Activated naive CD4-positive, alpha-beta T cell treated with anti-CD3 and anti-CD28 coated beads, Interleukin-2, amount 50 U/mL, for 72 hours (primary cell): ENCODE measurements at places on chromosomes 1 and 21. TPM values are rescaled to one million over a fixed set of nuclear protein-coding genes. Genes with fewer than 3 reads are reported as not detected.

DDI2 gene
- 23.9 TPM for total RNA-seq

- DNase-seq: no peak
Observed at GRCh38 chr1:216599851-216600250, 123.4 kb downstream of the ESRRG start.

DNA sequence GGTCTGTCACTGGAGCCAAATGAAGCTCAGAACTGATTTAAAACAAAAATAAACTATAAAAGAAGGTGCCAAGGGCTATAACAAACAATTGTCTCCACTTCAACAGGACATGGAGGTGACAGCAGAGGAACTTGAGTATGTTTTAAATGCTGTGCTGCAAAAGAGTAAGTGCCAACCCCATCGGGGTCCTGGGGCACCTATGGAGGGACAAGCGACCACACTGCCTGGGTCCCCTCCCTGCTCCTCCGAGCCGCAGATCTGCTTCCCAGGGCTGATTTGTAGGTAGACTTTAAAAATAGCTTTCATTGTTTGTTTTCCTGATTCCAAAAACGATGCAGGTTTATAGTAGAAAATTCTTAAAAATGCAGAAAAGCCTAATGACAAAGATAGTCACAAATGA is 42.8 kb downstream of the CAPN9 start:
- no peak for DNase-seq

DNA sequence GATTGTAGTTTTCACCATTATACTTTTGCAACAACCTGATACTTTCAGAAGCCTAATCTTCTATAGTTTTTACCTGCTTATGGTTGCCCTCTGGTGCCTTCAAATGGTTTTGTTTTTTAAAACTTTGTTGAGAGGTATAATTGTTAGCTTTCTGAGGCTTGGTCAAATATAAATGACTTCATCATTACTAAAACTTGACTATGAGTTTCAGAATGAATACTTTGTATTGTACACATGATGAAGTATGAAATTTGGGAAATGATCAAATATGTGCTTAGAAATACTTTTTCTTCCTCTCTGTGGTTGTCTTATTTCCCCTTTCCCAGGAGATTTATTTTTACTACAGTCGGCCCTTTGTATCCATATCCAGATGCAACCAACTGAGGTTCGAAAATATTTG is 151.8 kb upstream of the B3GALT2 start:
- no peak for DNase-seq

- no peak for DNase-seq
Observed at GRCh38 chr1:33005838-33006421, 30.8 kb downstream of the AK2 start.

DNA sequence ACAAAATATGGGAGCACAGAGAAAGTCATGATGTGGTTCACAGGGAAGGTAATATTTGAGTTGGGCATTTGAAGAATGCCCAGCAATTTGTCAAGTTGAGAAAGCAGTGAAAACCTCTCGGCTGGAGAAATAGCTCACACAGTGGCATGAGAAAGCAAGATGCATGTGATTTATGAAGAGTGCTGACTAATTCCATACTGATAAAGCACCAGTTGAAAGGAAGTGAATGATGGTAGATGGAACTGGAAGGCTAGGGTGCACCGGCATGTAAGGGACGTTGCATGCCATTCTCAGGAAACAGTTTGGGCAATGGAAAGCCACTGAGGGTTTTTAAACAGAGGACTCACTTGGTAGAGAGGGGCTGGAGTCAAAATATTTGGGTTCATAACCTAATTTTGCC is 53.5 kb upstream of the MTF2 start:
- DNase-seq: no peak

- no peak for DNase-seq
Observed at GRCh38 chr1:96524100-96524499, 197.5 kb upstream of the PTBP2 start.

SNX7 gene
- 1.1 TPM for total RNA-seq

GRCh38 chr1:237672748-237673147 is 218.0 kb downstream of the ZP4 start:
- no peak for DNase-seq

GRCh38 chr1:155636397-155637153 is 26.6 kb downstream of the MSTO1 start:
- DNase-seq: no peak

DNA sequence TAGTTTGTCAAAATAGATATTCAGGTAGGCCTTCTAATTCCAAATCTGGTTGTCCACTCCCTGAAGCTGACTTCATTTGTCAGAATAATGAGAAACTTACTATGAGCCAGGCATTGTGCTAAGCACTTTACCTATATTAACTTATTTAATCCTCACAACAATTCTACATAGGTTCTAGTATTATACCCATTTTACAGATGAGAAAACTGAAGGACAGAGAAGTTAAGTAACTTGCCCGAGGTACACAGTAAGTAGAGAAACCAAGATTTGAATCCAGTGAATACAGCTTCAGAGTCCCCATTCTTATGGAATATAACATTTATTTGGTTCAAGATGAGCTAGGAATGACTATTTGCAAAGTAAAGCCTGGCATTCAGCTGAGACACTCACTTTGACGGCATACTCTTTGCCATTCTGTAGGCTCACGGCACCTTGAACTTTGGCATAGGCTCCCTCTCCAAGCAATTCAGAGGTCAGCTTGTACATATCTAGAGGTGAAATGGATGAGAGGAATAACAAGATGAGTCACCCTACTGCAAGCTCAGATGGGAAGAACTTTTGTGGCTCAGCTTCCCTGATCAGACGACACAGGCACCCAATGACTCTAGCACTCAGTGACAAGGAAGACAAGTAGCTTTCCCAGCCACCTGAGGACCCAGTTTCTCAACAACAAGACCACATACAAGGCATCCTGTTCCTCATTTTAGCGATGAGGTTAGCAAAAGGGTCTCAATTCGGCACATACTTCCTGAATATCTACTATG is 23.7 kb downstream of the MKNK1 start:
- no peak for DNase-seq

GRCh38 chr1:7220712-7221252 is 435.5 kb downstream of the CAMTA1 start:
- DNase-seq: no peak

DNA sequence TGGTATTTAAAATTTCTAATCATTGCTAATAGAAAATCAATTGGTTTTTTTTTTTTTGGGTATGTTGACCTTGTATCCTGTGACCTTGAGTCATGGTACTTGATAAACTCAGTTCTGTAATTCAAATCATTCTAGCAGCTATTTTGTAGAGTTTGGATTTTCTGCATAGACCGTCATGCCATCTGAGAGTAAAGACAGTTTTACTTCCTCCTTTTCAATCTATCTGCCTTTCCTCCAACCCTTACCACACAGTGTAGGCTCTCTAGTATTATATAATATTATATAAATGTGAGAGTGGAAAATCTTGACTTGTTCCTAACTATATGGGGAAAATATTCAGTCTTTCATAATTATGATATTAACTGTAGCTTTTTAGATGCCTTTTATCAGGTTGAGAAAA is 7.0 kb downstream of the TDRD5 start:
- DNase-seq: no peak

SYT14 gene
- total RNA-seq: not detected

GRCh38 chr1:46444466-46444865 is 45.2 kb upstream of the DMBX1 start:
- no peak for DNase-seq

OR6N1 gene
- not detected for total RNA-seq

DNA sequence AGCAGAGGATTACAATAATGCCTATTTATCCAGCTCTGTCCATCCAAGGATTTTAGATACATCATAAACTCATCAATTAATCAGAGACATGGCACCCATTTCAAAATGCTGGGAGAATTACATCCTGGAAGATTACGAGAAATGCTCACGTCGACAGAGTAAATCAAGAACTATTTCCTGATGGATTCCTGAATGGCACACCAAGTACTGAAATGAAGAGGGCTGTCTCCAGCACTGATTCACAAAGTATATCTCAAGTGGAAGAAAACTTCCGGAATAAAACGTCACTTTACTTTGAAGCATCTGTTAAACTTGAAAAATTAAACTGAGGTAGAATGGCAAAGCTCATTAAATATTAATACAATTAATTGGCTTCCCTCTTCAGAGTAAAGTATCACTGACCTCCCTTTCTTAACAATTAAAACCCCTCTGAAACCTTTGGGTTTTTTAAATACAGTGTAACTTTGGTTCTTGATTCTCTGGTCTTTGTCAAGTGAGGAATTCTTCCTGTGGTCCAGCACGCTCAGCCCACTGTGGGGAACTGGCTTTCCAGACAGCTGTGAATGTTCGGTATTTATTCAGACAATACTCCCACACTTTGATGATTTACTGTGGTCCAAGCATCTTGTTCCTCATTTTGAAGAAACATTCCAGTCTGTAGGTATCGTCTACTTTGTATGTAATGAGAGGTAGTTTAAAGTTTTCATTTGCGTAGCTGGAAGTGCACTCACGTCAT is 288.0 kb downstream of the NFIA start:
- DNase-seq: no peak

- no peak for DNase-seq
Observed at GRCh38 chr1:6125366-6125765, 54.8 kb downstream of the CHD5 start.

- DNase-seq: no peak
Observed at GRCh38 chr1:53629101-53629691, 109.8 kb downstream of the GLIS1 start.

DNA sequence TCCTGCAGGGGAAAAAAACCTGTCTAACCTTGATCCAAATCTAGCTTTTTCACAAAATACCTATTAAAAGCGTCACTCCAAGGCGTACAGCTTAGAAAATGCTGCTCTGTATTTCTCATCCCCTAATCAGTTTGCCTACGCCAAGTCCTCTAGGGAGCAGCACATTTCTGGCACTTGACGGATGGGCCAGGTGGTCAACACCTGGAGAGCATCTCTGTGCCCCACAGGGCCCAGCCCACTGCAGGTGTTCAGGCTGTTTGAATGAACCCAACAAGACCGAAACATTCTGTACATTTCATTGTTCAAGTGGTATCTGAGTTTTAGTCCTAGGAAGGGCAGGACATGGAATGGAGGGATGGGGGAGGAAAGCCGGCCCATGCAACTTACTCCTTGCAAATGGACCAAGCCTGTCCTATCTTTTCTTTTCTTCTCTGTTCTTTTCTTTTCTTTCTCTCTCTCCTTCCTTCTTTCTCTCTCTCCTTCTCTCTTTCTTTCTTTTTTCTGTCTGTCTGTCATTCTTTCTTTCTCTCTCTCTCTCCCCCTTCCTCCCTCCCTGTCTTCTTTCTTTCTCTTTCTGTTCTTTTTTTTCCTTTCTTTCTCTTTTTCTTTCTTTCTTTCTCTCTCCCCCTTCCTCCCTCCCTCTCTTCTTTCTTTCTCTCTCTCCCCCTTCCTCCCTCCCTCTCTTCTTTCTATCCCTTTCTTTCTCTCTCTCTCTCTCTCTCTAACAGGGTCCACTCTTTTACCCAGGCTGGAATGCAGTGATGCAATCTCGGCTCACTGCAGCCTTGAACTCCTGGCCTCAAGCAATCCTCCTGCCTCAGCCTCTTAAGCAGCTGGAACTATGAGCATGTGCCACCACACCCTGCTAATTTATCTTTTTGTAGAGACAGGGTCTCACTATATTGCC is 29.1 kb downstream of the IGFN1 start:
- peak; percentile 20 for DNase-seq

GRCh38 chr1:42418516-42418915 is 37.3 kb downstream of the ZMYND12 start:
- DNase-seq: no peak

DNA sequence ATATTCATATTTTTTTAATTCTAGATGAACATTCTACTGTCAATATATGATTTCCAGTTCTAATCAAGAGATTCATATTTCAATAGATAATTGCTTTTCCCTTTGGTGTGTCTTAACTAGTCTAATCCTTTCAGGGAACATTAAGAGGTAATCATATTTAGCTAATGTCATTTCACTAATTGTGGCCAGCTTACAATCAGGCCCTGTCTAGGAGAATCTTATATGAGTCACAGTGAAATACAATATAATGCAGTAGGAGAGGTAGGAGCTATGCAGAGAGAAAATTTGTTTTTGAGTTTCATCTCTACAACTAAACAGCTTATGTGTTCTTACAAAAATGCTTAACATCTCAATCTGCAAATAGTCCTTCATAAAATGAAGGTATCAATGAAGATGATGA is 85.9 kb downstream of the DPYD start:
- no peak for DNase-seq

GRCh38 chr1:115596080-115596780 is 45.5 kb upstream of the VANGL1 start:
- no peak for DNase-seq

- no peak for DNase-seq
Observed at GRCh38 chr1:7422966-7423365, 348.1 kb upstream of the VAMP3 start.

LAMC1 gene
- not detected for total RNA-seq

GRCh38 chr1:202310071-202310725 is 31.5 kb downstream of the UBE2T start:
- no peak for DNase-seq

LIN28A gene
- not detected for total RNA-seq

- DNase-seq: peak; percentile 62
Observed at GRCh38 chr21:33894736-33895288, 20.8 kb downstream of the ATP5PO start.

DNA sequence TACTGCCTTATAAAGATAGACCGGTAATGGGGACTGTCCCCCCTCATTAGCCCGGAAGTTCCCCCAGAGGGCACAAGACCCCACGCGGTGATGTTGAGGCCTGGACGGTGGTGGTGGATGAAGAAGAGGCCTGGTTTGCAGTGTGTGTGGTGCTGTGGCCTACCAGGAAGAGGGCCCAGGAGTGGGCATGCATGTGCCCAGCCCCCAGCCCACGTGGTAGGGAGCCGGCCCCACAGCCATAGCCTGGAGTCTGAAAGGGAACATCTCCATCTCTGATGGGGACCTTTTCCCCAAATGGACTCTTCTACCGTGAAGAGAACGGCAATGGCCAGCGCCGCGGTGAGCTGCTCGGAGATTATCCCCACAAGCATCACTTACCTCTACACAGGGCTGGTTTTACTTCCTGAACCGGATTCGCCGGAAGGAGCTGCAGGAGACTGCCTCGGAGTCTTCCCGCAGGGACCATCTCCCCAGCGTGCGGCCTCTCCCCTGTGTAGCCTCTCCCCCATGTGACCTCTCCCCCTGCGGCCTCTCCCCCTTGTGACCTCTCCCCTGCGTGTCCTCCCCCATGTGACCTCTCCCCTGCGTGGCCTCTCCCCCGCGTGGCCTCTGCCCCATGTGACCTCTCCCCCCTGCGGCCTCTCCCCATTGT is 20.6 kb downstream of the RRP1 start:
- DNase-seq: no peak

TSPAN2 gene
- 1.0 TPM for total RNA-seq

GRCh38 chr1:61459345-61459744 is 265.6 kb downstream of the TM2D1 start:
- DNase-seq: no peak

- no peak for DNase-seq
Observed at GRCh38 chr1:211378844-211379243, 52.2 kb downstream of the TRAF5 start.

GRCh38 chr1:1187938-1188337 is 14.3 kb downstream of the TTLL10 start:
- DNase-seq: no peak
